Stimulated activated CD4-positive, alpha-beta T cell treated with anti-CD3 and anti-CD28 coated beads, Interleukin-4, amount 100 ng/mL, for 24 hours (primary cell): ENCODE measurements at places on chromosomes 5 and 9.

DNA sequence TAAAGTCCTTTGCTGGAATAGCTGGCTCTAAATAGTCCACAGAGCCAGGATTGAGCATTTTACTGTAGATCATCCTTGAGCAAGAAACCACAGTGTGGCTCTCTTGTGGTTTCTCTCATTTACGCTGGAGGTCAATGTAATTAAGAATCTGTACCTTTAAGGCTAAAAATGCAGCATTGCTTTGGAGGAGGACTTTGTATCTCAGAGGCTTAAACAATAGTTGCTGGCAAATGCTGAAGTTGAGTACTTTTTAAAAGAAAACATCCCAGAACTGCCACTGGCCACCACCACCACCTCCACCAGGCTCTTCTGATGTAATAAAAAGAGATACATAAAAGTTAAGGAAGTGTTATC lies 177.3 kb upstream of the ADAMTSL1 start:
- no peak for DNase-seq

- no peak for DNase-seq
These were observed 7.0 kb downstream of the NR5A1 start for GRCh38 chr9:124500028-124500795.

DNA sequence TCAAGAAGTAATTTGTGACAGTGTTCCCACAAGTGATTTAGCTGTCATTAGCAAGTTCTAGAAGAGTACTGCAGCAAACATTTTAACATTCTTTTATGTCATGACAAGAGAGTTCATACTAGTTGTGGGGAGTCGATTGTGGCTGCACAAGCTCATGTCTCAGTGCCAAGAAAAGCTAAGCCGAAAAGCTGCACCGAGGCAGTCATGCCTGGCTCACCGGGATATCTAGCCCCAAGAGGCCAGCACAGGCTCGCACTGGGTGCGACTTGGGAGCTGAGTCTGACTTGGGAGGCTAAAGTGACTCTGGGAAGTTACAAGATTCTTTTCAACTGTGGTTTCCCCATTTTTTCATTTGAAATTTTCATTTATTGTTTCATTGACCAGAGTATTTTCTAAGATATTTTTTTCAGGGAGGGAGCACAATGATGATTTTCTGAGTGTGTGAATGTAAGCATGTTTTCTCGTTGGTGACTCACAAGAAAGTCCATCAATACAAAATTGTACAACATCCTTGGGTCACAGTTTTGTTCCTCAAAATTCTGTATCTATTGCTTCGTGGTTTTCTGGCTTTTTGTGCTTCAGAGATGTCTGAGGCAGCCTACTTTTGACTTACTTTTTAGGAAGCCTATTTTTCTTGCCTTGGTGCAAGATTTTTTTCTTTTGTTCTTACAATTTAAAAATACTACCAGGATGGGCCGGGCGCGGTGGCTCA lies 18.7 kb downstream of the CAST start:
- DNase-seq = no peak

DNA sequence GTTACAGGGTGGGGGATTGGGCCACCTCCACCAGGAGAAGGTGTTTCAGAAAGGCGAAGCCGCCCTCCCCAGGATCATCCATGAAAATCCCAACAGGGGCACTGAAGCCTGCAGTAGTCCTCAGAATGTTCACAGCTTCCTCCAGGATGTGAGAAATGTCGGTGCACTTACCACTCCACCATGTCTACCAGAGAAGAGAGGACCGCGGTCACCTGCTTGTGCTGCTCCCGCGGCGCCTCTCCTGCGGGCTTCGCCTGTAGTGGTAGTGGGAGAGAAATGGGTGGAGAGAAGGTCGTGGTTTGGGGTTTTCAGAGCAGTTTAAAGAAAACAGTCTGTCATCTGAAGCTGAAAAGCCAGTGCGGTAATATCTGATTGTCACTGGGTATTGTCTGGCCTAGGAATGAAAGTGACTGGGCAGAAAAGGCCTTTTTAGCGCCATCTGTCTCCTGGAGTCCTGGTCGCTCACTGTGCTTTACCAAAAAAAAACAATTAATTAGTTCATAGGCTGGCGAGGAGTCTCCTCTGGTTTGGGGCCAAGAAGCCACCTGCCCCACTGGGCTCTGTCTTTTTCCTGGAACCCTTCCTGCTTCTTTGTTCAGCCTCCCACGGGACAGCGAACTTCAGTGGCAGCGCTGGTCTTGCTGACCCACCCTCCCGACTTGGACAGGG lies 23.0 kb upstream of the PPP1R26 start:
- no peak for DNase-seq

GRCh38 chr5:129748913-129749880 lies 1.3 kb downstream of the MINAR2 start:
- DNase-seq = no peak

GRCh38 chr5:135117590-135117989 lies 83.6 kb upstream of the PITX1 start:
- DNase-seq = no peak

GRCh38 chr5:90472783-90473395 lies 1.7 kb downstream of the MBLAC2 start:
- no peak for DNase-seq

DNA sequence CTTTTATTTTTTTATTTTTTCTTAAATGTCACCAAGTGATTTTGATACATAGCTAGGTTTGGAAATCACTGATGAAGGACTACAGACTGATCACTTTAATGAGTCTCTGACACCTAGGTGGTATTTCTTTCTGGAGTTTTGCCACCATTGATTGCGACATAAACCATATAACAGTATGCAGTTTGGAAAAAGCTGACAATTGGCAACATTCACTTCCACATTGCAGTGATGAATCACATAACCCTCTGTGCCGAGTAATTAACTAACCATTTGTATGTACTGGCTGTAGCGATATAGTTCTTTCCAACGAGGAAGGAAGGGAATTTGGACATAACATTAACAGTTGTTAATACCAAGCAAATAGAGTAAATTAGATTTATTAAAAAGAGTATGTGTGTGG lies 222.9 kb upstream of the EFNA5 start:
- DNase-seq = no peak

DNA sequence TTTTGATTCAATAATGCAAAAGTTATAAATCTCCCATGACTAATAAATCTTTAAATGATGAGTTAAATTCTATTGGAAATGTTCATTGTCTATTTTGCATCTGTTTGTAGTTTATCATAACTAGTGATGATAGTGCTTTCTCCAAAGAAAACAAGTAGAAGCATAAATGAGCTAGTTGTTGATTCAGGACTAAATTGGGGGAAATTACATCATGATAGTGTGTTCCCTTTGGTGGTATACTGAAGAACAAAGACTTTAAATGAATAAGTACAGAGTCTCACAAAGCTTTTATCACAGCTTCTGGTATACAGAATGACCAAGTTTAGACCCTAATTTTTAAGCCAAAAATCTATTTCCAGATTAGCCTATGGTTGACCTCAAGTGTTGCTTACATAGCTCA lies 173.8 kb downstream of the MCTP1 start:
- DNase-seq = no peak

DNA sequence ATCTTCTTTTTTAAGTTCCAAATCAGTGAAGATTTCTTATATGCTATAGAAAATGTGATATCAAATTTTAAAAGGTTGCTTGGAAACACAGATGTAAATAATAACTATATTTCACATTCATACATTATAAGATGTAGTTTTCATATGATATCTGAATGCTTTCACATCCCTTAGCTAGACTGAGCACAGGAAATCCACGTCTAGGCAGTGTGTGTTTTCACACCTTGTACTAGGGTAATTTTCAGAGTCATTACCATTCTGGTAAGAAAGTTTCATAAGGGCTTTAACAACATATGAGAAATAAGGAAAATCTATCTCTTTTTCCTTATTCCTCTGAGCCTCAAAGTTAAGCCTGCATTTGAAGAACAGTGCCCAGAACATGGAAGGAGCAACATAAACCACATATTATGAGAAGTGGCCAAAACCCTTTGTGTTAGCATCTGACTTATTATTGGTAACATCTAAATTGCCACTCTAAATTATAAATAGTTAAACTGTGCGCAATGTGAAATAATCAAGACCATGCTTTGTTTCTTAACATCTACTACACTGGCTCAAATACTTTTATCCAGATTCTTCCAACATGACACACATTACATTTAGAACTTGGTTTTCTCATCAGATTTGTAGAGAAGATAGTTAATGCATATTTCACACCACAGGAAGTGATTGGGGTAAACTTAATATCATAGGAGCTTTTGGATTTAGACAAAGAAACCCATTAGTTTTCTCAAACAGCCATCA lies 113.3 kb downstream of the PPP2R2B start:
- no peak for DNase-seq

DNA sequence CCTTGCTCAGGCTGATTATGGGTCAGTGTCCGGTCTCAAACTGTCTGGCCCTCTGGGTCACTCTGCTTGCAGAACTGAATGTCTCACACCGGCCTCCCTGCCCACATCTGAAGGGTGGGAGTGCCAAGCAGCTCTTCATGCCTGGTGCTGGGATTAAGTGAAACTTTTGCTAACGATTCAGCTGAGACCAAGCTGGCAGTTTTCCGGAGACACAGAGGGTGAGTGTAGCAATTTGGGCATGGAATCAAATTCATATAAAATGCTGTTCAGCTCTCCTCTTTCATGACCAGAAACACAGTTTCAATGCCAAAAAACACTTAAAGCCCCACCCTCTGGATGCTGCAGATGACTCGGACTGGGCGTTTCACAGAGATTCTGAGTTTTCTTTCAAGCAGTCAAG lies 207.5 kb downstream of the NXNL2 start:
- DNase-seq = no peak

DNA sequence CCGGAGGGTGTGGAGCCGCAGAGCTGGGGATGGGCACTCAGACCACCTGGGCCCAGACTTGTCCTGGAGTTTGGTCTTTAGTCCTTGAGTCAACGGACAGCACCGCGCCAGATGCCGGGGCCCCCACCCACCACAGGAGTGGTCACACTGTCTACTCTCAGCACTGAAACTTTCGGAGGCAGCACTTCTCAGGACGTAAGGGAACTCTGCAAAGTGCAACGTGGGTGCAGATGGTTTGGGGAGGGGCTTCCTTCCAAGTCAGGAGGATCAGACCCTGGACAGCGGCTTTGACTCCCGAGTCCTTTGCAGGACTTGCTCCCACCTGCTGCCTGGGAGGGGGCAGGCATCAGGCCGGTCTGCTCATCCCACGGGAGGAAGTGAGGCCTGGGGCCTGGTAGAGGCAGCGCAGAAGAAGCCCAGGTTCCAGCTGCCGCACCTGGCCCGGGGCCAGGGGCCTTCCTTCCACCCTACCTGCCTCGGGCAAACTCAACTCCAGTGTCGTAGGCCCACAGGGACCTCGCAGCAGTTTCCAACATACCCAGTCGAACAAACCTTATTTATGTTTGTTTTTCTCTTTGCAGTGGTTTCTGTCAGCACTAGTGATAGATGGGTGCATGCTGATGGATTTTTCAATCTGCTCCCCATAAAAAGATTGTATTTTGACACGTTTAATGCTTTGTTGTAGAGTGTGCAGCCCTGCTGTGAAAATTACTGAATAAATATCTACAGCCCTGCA lies 149.8 kb upstream of the PPP1R26 start:
- no peak for DNase-seq

- peak; percentile 70 for DNase-seq
These were observed 41.6 kb upstream of the LCP2 start for GRCh38 chr5:170338933-170339779.
